ENCODE measurements at places on chromosomes 5 and 9.
A peak's percentile ranks its signal among the peaks of the same experiment; 100 is the strongest.

- DNase-seq: no peak
Observed at GRCh38 chr9:19104515-19105282, 2.0 kb upstream of the HAUS6 start.

DNA sequence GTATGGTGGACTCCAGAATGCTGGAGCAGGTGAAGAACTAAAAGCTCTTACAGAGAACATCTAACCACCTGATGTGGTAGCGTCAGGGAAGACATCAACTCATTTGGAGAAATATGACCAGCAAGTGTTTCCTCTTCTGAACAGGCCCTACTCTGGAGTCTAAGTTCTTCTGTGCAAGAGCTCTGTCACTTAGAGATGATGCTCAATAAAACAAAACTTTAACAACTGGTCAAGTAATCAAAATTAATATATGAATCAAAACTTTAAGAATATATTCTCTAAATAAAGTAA is 85.8 kb downstream of the CYFIP2 start:
- no peak for DNase-seq

DNA sequence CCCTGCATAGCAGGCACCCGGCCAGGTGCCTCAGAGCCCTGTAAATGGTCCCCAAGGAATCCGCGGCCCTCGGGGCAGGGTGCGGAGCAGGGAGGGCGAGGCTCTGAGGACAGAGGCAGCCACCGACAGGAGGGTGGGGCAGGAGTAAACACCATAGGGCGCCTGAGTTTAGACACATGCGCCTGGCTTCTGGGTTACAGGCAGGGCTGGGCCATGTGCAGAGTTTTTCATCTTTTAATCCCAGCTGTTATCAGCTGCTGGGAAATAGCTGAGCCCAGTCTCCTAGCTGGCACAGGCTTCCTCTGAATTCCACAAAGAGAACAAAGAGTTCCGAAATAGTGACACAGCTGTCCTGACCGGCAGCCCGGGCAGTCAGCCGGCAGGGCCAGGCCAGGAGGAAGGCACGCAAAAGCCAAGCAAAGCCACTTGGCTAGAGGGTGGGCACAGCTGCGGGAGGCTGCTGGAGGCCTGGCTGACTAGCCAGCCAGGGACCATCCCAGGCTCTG is 98.9 kb upstream of the PHYKPL start:
- no peak for DNase-seq

DNA sequence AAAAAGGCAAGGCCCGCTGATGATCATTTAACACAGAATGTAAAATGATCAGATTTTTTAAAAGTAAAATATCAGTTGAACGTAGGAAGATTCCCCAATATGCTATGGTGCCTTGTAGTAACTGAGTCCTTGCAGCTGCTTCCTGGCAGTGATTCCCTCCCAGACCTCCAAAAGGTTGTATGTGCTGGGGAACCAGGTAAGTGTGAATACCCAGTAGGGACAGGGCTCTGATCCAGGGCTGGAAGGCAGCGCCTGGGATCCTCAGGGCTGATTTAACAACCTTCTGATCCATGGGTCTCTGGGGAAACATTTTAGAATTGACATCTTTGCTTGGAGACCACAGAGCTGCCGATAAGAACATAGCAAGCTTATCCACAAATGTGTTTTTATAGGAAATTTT is 76.7 kb upstream of the IL6ST start:
- DNase-seq: no peak

DNA sequence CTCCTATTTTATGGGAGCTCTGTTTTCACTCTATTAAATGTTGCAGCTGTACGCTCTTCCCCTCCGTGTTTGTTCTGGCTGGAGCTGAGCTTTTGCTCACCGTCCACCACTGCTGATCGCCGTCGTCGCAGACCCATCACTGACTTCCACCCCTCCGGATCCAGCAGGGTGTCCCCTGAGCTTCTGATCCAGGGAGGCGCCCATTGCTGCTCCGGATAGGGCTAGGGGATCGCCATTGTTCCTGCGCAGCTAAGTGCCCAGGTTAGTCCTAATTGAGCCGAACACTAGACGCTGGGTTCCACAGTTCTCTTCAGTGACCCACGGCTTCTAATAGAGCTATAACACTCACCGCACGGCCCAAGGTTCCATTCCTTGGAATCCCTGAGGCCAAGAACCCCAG is 96.2 kb upstream of the PRDM9 start:
- no peak for DNase-seq

DNA sequence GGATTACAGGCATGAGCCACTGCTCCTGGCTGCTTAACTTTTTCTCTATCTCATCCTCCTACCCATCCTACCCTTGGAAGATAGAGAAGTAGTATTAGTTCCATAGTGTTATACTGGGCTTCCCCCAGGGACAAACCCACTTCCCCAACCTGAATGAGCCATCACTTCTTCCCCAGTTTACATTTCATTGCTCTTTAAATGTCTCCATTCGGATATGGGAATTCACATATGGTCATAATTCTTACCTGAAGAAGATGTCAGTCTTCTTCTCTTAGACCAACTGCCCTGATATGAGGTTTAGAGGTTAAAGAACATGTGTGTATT is 1.9 kb downstream of the CD274 start:
- no peak for DNase-seq

- no peak for DNase-seq
Observed at GRCh38 chr9:114410910-114411309, 23.1 kb upstream of the AKNA start.

- DNase-seq: no peak
Observed at GRCh38 chr5:179955630-179956029, 47.9 kb upstream of the TBC1D9B start.

- DNase-seq: no peak
Observed at GRCh38 chr9:71692337-71692736, 76.0 kb downstream of the CEMIP2 start.

GRCh38 chr5:54704333-54704732 is 186.8 kb downstream of the SNX18 start:
- no peak for DNase-seq

DNA sequence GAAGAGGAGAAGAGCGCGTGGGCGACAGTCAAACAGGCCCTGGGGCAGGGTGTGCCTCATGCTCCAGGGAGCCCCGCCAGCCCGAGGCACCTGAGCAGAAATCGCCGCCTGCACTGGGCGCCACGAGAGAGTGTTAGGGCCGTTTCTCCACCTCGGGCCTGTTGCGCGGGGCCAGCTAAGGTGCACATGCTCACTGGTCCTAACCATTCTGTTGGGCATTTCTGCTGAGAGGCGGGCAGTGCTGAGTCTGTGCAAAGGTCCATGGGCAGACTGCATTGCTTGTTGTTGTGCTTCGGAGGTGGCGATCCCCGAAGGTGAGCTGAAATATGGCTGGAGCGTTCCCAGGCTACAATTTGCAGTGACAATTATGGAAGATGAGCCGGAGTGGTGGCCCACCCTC is 367.8 kb upstream of the SPATA31A5 start:
- DNase-seq: no peak

GRCh38 chr5:41908374-41909079 is 4.4 kb downstream of the RIMOC1 start:
- DNase-seq: no peak

DNA sequence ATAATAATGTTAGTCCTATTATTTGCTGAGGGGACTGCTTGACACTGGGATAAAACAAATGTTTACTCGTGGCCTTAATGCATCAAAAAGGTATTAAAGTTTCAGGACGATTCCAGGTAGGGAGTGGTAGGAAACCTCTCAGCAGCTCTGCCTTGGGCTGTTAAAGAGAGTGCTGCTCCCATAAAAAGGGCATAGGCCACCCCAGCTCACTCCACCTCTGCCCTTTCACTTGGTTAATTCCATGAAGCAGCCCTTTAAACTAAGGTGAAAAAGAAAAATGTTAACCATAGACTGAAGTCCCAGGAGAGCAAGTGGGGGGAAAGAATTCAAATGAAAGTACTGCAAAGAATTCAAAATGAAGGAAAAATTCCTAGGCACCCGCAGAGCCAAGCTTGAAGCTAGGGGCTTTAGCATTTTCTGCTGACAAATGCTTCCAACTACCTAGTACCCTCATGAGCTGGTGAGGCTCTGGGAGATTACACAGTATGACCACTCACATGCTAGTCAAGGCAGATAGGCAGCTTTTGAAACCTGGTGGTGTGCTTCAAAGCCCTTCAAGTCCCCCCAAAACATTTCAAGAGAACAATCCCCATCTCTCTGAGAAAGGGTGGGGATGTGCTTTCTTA is 8.5 kb downstream of the KLF9 start:
- no peak for DNase-seq

GRCh38 chr5:180816608-180817534 is 14.3 kb upstream of the MGAT1 start:
- no peak for DNase-seq

DNA sequence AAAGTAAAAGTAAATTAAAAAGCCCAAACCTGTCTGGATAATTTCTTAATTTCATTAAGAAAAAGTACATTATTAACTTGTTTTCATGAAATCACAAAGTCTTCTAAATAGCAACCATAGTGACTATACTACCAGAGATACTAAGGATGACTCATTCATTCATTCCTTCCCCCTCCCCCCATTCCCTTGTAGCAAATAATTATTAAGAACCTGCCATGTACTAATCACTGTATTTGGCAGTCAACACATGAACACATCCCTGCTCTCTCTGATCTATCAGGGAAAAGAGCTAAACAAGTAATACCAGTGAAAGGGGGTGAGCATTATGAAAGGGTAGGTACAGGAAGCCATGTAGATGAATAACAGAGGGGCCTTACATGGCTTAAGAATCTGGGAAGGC is 203.9 kb downstream of the CWC27 start:
- DNase-seq: no peak

- no peak for DNase-seq
Observed at GRCh38 chr5:135157421-135158313, 123.6 kb upstream of the PITX1 start.

- DNase-seq: no peak
Observed at GRCh38 chr5:10533226-10533625, 30.6 kb upstream of the ANKRD33B start.

DNA sequence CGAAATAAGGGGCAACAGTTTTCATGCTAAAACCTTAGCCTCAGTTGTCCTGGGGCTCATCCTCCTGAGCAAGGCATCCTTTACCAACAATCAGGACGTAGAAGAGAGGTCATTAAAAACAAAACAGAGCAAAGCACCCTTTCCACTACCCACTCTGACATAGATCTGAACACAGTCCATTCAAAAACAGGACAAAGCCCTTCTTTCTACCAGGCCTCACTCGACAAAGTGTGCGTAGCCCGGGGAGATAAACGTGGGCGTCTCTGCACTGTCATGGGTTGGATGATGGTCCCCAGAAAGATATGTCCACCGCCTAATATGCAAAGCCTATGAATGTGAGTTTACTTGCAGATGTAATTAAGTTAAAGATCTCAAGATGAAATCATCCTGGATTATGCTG is 60.6 kb upstream of the TAS2R1 start:
- no peak for DNase-seq

- no peak for DNase-seq
Observed at GRCh38 chr5:57411982-57412381, 70.6 kb downstream of the ACTBL2 start.

DNA sequence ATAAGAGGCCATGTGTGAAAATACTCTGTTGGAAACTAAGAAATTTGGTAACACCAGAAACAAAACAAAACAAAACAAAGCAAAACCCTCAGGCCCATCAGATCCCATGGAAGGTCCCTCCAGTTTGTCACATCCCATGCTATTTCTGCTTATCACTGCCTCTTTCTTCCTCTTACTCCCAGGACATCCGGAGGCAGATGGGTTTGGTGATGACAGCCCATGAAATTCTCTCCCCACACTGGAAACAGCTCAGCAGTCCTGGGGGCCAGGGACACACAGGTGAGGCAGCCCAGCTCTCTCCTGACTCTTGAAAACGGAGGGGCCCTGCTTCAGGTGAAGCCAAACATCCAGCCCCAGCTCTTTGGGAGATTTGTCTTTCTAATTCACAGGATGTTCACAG is 63.2 kb downstream of the NRG2 start:
- no peak for DNase-seq

DNA sequence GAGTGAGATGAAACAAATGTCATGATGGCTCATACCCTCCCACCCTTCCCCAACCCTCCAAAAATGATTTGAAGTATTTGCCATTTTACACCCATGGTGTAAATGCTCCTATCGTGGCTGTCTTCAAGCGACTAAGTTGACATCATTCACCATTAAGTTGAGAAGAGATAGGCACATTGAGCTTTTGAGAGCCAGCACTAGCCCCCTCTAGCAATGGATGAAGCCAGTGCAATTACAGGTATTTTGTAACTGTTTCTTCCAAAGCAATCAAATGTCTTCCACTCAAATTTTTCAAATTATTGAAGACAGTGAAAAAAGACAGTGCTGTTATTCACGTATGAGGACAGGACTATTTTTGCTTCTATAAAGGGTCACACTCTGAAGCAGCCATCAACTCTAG is 371.5 kb upstream of the KLF4 start:
- no peak for DNase-seq

- DNase-seq: no peak
Observed at GRCh38 chr5:54985301-54986268, at the start of gene ESM1. ESM1 (minus strand) TSS chr5:54985593; CDS start chr5:54985517, 76 bp downstream.

DNA sequence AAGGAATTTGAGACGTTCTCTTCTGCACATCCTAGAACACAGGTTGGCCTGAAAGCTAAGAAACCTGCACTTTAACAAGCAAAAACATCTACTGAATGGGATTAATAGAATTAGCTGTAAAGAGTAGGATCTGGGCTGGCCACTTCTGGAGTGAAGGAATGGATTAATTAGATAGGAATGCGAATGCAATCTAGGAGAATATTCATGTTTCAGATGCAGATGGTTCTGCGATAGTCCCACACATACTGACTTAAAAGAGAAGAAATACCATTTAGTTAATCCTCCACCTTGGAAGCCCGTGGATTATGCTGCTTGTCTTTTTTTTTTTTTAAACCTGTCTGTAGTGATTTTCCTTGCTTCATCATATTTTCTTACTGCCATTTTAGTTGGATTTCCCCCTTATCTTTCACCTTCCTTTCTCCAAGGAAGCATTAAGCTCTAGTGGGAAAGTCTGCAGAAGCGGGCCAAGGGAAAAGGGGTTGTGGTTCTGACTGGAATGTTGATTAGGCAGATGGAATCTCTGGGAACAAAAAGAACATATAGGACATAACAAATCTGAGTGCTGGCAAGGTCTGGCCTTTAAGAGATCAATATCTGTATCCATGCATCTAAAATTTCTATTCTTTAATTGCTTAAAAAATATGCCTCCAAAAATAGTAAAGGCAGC is 152.4 kb downstream of the ALDH1A1 start:
- DNase-seq: no peak

- DNase-seq: no peak
Observed at GRCh38 chr5:160693831-160694465, 158.1 kb downstream of the ATP10B start.

GRCh38 chr9:81529556-81530193 is 159.7 kb downstream of the TLE1 start:
- no peak for DNase-seq

DNA sequence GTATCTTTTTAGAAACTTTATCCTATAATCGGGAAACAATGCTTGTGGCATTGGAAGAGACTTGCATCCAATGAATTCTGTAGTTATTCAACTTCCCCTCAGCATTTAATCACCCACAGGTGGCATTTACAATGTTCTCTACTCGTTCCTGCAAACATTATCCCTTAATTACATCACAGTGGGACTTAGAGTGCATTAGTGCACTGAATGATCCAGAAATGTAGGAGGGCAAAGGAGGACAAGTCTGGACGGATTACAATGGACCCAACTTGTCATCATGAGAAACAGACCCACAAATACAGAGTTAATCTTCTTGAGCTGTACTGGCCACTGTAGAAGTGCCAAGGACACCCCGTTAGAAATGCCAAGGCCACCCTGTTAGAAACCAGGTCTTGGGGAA is 129.1 kb downstream of the DOCK8 start:
- no peak for DNase-seq

GRCh38 chr5:148482697-148483462 is 99.1 kb downstream of the FBXO38 start:
- peak; percentile 58 for DNase-seq

GRCh38 chr5:168434746-168435321 is 51.4 kb upstream of the RARS1 start:
- no peak for DNase-seq
